ENCODE measurements at places on chromosomes 4 and X.

GRCh38 chrX:42289492-42290385 lies 366.4 kb upstream of the CASK start:
- no peak for DNase-seq

DNA sequence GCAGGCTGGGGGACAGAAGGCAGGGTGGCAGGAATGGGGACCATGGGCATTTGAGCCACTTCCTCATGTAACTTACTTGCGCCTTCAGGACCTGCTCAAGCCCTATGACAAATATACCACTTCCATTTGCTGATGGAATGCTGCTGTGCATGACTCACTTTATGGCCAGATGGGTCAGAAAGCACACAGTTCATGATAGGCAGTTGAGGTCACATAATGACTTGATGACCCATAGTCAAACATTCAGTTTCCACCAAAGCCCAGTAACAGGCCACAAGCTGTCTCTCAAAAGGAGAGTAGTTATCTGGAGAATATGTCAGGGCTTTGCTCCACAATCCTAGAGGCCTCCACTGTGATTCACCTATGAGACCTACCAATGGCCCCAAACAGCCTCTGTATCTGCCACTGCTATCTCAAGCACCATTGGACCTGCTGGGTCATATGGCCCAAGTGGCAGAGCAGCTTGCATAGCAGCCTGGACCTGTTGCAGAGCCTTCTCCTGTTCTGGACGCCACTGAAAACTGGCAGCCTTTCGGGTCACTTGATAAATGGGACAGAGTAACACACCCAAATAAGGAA lies 5.3 kb upstream of the PAPSS1 start:
- DNase-seq = no peak

DNA sequence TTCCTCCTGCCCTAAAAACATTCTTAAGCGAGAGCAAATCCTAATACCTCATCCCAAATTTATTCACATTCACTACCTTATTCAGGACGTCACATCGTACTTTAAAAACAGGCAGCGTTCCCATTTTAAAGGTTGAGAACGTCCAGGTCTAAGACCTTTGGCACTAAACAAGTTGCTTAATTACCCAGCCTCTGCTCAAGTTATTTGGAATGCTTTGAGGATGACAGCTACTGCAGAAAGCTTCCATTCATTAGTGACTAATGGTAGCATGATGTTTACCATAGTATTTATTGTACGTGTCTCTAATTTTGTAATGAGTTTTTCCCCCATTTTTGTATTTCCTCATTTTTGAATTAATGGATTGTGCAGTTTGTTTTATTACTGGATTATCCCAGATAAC lies 1.5 kb downstream of the USP38 start:
- DNase-seq = no peak

- no peak for DNase-seq
Measured at GRCh38 chr4:87002682-87003043, 67.9 kb downstream of the AFF1 start.

- DNase-seq = no peak
Measured at GRCh38 chr4:99324979-99325378, 3.8 kb upstream of the ADH1B start.

GRCh38 chr4:85005865-85006377 lies 39.4 kb upstream of the WDFY3 start:
- DNase-seq = no peak

DNA sequence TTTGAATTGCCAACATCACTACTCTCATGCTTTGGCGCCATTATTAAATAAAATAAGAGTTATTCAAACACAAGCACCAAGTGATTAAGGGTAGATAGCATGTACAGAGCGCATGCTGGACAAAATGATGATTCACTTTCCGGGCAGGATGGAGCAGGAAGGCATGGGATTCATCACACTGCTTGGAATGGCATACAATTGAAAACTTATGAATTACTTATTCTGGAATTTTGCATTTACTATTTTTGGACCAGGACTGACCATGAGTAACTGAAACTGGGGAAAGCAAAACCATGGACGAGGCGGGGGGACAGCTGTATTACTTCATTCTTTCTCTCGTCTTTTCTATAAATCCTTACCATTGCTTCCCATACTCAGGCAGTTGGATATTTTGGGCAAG lies 28.5 kb upstream of the FGF5 start:
- no peak for DNase-seq

GRCh38 chr4:48725414-48725813 lies 54.7 kb downstream of the FRYL start:
- no peak for DNase-seq

DNA sequence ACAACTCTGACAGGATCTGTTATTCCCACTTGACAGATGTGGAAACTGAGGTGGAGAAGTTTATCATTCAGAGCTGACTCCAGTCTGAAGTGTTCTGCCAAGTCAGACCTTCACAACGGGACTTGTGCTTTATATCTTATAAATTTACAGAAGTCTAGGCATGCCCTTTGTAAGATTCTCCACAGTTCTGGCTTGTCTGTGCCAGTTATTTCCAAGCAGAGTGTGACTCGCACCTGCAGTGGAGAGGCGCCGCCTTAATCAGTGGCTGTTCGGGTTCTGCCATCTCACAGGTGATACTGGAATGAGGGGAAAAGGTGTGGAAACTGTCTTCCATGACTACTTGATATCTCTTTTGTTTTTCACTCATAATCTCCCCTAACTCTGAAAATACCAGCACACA lies 63.2 kb downstream of the CPEB2 start:
- no peak for DNase-seq

- no peak for DNase-seq
Measured at GRCh38 chrX:81206476-81206875, 4.6 kb downstream of the SH3BGRL start.

DNA sequence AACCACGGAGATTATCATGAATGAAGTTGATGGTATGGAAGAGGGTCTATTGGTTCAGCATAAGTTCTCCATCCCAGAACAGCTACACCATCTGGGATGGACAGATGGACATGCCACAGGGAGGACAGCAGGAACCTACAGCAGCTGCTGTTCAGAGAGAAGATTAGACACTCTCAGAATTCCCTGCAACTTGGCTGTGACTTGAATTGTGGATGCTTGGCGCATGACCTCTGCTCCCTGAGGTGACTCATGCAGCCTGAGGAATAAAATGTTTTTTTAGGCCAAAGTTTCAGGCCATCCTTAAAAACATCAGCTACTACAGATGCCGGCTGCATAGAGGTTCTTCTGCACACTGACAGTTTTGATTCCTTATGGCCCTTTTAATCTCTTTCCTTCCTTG lies 97.3 kb downstream of the RS1 start:
- no peak for DNase-seq

DNA sequence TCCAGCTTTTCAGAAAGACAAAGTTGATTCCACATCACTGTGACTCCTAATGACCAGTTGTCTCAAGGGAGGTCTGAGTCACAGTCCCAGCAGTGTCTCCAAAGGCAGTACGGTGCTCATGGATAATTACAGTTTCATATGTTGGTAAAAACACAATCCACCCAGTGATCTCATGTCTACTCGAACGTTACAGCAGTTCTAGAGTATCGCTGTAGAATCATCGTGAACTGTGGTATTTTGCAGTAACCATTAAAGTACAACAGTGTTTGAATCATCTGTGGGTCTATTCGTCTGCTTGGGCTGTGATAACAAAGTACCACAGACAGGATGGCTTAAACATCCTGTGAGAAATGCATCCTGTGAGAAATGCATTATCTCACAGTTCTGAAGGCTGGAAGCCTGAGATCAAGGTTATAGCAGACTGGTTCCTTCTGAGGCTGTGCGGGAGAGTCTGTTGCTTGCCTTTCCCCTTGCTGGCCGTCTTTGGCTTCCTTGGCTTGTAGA lies 121.1 kb upstream of the SORBS2 start:
- DNase-seq = no peak

DNA sequence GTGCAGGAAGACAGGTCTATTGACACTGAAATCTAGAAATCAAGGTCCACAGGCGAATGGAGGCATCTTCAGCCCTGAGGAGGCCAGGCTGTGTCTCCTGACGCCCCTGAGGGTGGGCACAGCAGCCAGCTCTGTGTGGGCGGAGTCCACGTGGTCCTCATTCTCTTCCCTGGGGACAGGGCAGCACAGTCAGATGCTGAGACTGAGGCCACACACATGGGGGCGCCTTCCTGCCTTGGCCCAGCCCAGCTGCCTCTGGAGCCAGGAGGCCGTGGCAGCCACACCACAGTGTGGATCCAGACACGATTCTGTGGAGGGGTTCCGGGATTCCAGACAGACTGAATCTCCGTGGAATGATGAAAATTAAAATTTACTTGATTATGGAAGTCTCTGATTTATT lies 20.8 kb downstream of the FGFR3 start:
- no peak for DNase-seq

DNA sequence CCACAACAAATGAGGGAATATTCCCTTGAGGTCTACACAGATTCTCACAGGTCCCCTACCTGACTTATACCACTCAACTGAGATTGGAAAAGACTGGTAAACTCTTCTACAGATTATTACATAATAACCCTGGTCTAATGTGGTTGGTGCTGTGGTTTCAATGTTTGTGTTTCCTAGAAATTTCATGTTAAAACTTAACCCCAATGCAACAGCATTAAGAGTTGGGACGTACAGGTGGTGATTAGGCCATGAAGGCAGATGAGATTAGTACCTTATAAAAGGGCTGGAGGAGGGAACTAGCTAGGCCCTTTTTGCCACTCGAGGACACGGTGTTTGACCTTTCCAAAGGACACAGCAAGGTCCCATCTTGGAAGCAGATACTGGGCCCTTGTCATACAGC lies 84.3 kb upstream of the TAPT1 start:
- DNase-seq = no peak

DNA sequence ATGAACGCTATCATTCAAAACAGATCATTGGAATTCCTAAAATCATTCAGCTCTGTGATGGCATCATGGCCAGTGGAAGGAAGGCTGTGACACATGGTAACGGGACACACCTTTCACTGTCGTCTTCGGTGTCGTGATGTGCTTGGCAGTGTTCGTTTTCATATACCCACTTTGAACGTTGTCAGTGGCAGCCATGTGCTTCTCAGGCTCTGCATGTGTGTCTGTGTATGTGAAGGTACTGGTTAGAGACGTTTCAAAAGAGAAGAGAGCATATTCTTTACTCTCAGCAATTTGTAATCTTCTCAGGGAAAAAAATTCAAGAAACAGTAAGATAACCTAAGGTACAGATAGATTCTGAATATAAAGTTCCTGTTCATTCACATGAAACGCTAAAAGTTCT lies 70.6 kb upstream of the MSANTD1 start:
- DNase-seq = no peak

- DNase-seq = no peak
Measured at GRCh38 chrX:75623535-75623934, 100.7 kb upstream of the ZDHHC15 start.

GRCh38 chr4:56701161-56701480 lies 20.0 kb upstream of the HOPX start:
- no peak for DNase-seq

- DNase-seq = no peak
Measured at GRCh38 chrX:85309717-85310116, 65.9 kb downstream of the ZNF711 start.

- DNase-seq = no peak
Measured at GRCh38 chrX:104130808-104131207, 18.5 kb downstream of the ZCCHC18 start.

DNA sequence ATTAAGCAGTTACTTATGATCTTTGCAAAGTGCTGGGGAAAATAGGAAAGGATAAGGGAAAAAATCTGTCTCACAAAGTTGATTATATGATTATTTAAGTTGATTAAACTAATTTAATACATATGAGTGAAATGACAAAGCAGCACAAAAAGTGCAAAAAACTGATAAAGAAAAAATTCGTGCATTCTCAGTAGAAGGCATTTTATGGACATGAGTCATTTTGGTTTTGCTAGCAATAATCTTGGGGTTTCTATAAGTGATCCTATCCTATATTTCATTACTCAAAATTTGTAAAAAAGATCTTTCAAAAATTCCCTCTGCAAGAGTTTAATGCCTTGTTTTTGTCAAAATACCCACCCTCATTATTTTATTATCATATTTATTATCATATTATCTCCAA lies 224.2 kb upstream of the ANXA10 start:
- no peak for DNase-seq

GRCh38 chr4:188414441-188414840 lies 275.2 kb downstream of the TRIML1 start:
- DNase-seq = no peak

DNA sequence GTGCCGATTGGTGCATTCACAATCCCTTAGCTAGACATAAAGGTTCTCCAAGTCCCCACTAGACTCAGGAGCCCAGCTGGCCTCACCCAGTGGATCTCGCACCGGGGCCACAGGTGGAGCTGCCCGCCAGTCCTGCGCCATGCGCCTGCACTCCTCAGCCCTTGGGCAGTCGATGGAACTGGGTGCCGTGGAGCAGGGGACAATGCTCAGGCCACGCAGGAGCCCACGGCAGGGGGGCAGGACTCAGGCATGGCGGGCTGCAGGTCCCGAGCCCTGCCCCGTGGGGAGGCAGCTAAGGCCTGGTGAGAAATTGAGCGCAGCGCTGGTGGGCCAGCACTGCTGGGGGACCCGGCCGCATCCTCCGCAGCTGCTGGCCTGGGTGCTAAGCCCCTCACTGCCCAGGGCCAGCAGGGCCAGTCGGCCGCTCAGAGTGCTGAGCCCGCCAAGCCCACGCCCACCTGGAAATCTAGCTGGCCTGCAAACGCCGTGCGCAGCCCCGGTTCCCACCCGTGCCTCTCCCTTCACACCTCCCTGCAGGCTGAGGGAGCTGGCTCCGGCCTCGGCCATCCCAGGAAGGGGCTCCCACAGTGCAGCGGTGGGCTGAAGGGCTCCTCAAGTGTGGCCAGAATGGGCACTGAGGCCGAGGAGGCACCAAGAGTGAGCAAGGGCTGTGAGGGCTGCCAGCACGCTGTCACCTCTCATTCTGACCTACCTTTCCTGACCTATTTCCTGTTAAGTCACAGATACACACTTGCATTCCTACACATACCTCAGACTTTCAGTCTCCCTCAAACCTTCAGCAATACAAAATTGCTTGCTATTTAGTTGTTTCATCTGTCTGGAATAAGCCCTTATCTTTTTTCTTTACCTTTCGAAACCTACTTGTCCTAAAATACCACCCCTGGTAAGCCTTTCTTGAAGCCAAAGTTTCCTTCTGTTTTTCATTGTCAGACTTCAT lies 20.7 kb downstream of the UBE2K start:
- no peak for DNase-seq

DNA sequence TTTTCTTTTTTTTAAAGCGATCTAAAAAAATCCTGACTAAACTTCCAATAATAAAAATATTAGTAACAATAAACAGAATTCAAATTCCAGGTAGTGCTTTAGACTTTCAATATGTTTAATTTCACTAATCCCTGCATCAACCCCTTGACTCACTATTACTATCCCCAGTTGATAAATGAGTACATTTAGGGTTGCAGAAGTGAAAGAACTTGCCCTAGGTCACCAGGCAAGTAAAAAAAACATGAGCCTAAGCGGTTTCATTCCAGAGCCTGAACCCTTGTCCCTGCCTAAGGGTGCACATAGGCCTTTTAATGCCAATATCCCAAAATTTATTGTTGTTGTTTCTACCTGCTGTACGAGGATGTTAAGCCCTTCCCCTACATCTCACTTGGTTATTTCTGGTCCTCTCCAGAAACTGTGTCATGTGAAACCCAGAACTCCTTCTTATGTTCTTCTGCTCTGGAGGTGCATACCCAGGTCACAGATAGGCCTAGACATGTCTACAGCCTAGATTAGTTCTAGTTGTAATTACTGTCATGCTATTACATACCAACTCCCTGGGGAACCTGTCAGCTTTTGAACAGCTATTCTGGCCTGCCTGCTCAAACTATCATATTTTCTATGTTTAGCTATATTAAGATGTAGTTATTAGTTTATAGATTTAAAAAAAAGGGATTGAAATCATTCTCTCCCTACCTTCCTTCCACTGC lies 244.5 kb upstream of the PITX2 start:
- no peak for DNase-seq
